ENCODE measurements at places on chromosomes 2 and 18.

DNA sequence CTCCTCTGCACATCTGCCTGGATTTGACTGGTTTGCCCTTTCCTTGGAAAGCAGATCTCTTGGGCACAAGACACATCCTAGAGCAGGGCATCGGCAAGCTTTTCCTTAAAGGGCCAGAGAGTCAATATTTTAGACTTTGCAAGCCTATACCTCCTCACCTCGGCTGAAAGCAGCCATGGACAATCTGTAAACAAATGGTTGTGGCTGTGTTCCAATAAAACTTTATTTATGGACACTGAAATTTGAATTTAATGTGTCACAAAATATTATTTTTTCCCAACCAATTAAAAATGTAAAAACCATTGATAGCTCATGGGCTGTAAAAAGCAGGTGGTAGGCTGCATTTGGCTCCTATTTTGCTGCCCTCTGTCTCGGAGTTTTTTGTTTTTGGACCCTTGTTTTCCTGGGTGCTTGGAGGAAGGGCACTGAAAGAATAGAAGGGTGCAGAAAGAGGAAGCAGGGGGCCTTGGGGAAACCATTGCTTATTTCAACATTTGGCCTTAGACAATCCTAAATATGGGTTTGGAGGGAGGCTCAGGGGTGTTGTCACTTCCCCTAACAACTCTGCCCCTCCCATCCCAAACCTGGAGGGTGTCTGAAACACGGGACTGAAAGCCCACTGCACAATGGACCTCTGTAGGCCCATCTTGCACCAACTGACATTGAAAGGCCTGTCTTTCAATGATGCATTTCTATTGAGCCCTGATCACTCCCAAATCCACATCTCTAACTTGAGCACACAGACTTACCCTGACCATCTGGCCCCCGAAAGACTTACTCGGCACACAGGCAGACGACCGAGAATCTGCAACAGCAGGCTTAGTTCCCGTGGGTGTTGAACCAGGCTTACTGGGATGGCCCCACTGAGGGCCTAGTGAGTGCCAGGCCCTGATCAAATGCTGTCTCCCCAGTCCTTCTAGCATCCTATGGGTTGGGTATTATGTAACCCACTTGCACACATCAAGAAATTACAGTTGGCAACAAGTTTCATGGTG lies 7.1 kb upstream of the ZFP36L2 start:
- no peak for DNase-seq

DNA sequence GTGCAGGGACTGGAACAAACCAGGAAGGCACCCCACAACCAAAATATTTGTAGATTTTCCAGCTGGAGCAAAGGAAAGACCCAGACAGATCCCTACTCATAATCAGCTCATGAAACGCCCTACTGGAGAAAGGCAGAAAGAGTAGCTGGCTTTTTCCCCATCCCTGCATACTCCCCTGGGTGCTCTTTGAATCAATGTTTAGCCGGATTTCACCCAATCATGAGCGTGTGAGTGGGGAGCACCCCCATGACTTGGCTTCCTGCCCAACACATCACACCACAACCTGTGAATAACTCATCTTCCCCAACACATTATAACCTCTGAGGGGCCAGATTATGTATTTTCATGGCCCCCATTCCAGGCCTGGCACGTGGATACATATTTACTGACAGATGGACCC lies 35.1 kb upstream of the SLC14A1 start:
- DNase-seq: no peak

- no peak for DNase-seq
These were observed 314.8 kb upstream of the SALL3 start for GRCh38 chr18:78664848-78665247.

GRCh38 chr18:44681076-44681970 lies 635 bp downstream of the SETBP1 start:
- no peak for DNase-seq

- DNase-seq: no peak
These were observed 101.1 kb downstream of the KLHL29 start for GRCh38 chr2:23485841-23486683.

- no peak for DNase-seq
These were observed 85.1 kb upstream of the HAAO start for GRCh38 chr2:42877511-42877910.

GRCh38 chr2:224946895-224947294 lies 95.4 kb downstream of the DOCK10 start:
- DNase-seq: no peak

DNA sequence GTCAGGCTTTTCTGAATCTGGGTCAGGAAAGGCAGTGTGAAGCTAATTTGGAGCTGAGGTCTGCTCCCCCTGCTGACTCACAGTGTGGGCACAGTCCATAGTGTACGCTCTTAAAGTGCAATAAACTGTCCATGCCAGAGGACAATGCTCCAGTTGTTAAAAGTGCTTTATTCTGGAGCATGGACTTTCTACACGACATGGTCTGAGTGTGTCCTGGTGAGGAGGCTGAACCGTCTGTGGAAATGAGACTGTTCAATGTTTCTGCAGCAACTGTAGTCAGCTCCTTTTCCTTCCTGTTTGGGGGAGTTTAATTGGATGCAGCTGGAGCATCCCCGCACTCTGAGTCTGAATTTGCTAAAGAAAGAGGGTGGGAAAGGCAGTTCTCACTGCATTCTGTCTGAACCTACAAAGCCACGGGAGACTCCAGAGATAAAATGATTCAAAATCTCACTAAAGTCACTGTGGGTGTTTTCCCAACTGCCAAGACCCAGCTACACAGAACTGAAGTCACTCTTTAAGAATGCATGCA lies 110.2 kb upstream of the TRIB2 start:
- no peak for DNase-seq

DNA sequence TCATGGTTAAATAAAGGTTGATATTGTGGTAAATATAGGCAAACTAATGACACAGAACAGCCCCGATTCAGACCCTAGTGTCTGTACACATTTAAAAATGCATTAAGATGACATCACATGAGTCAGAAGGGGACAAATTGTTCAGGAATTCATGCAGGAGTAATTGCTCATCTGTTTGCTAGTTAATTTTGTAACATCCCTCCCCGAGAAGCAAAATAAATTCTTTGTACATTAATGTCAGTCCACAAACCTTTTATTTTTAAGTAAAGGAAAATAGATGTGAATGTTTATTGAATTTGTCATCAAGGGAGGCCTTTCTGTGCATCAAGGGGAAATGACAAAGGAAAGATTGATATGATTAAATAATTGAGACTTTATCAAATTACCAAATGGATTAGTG lies 69.9 kb downstream of the SH3BP4 start:
- DNase-seq: no peak

DNA sequence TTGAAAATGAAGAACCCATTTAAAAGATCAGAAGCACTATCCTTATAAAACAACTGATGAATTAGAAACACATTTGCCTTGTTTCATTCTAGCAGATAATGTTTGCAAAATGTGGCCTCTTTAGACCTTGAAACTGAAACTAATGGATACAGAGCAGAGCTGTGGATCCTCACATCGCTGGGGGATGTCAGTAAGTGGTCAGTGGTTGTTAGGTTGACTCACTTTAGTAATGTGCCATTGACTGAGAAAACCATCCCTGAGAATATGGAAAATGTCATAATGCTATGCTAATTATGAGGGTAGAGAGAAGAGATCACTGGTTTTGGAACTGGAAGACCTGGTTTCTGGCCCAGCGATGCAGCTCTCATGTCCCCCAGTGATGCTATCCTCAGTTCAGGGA lies 176.7 kb downstream of the MYO1B start:
- DNase-seq: no peak

GRCh38 chr2:105866216-105867185 lies 121.8 kb downstream of the NCK2 start:
- DNase-seq: no peak

GRCh38 chr2:26660363-26660962 lies 19.3 kb upstream of the CIB4 start:
- DNase-seq: no peak

- DNase-seq: no peak
These were observed 210.2 kb downstream of the MC4R start for GRCh38 chr18:60162388-60162787.

DNA sequence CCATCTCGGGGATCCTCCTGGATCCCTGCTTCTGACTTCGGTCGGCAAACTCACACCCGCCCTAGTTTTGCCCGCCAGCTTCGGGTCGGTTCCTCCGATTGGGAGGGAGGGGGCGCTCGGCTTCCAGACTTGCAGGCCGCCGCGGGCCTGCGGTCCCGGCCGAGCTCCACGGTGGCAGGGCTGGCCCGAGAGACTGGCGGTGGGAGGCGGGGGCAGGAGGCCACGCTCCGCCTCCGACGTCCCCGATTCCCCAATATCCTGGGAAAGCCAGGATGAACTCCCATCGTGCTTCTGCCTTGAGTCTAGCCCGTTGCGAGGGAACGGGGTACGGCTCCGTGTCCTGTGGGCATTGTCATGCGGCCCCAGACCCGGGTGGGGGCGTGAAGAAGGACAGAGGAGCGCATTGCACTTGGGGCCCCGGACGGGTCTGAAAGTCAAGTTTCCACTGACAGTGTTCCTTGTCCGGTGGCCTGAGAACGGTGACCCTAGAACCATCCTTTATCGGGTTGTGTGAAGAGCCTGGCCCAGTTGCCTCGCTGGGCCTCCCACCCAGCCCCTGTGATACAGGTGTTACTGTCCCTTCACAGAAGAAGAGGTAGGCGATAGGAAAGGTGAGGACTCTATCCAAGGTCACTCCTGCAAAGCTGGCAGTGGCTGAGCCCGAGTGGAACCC lies 2.4 kb upstream of the INHBB start:
- peak; percentile 86 for DNase-seq

DNA sequence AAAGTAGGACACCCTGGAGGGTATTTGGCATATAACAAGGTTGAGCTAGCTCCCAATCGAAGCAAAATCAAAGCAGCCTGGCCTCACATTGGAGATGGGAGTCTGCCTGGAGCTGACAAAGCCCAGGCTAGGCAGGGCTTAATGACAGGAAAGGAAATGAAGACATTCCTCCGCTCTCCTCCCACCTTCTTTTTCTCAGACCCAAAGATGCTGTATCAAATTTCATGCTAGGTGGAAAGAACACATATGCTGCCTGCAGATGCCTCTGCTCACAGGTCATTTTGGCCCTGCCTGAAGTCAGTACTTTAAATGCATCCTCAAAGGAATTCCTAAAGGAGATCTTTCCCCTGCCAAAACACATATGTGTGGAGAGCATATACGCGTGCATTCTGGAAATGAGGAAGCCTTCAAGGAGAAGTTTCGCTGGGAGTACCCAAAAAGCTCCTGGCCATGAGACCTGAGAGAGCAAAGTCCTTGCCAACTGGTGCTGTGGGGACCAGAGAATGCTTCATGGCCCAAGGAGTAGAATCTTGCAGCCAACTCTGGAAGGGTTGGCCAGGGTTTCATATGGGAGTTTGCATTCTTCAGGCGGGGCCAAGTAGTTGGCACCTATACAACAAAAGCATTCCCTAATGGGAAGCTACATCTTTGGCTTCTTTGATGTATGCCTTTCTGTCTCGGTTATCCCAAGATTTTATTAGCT lies 88.0 kb downstream of the AQP4 start:
- no peak for DNase-seq

All from prostate gland (tissue), 2 donors.